Stimulated activated CD8-positive, alpha-beta memory T cell treated with anti-CD3 and anti-CD28 coated beads, Interleukin-7, amount 100 ng/mL, for 4 hours (primary cell): ENCODE measurements at places on chromosomes 6 and 20.

DNA sequence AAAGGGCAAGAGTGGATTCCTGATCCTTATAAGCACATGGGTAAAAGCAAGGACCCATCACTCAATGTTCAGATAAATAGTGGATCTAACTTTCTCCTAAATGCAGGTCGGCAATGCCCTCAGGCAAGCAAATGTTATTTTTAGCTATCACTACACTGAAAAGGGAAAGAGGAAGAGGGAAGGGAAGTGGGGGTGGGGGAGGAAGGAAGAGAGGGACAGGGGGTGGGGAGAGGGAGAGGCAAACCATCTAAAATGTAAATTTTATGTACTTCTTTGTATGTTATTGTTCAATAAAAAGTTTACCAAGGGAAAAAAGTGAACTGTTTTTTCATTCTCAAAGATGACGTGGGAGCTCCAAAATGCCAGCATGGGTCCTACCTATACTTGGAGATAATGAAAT is 44.2 kb downstream of the CHD6 start:
- DNase-seq: no peak

- DNase-seq: no peak
Observed at GRCh38 chr6:7883381-7883780, 27.2 kb downstream of the TXNDC5 start.

- no peak for DNase-seq
Observed at GRCh38 chr20:16216227-16216913, 356.9 kb downstream of the KIF16B start.

DNA sequence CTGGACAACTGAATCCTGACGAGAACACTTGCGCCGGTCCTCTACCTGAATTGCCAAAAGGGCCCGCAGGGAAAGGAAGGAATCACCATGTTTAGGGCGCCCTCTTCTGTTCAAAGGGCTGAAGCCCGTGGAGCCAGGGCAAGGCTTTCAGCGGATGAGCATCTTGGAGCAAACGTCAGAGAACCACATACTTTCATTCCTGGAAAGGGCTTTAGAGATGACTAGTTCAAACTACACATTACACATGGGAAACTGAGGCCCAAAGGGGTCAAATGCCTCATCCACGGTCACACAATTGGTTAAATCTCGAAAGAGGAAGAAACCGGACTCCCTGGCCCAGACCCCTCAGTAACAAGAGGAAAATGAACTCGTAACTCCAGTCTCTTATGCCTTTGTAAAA is 11.5 kb upstream of the ZNF133 start:
- DNase-seq: peak; percentile 16

GRCh38 chr6:40532349-40533000 is 54.7 kb downstream of the LRFN2 start:
- no peak for DNase-seq

DNA sequence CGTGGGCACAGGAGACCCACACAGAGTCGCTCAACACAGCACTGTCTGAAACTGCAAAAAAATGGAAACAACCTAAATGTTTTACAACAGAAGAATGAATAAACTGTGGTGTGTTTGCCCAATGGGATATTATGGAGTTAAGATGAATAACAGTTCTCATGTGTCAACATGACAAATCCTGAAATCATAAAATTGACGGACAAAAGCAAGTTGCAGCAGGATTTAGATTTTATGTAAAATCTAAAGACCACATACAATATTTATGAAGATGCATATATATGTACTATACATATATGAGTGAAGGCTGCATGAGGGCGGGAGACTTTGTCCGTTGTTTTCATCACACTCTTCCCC is 79.7 kb downstream of the GRM4 start:
- no peak for DNase-seq

- DNase-seq: no peak
Observed at GRCh38 chr6:117494283-117494682, 11.8 kb downstream of the DCBLD1 start.

- DNase-seq: no peak
Observed at GRCh38 chr6:99216959-99217358, 132.5 kb downstream of the FAXC start.

DNA sequence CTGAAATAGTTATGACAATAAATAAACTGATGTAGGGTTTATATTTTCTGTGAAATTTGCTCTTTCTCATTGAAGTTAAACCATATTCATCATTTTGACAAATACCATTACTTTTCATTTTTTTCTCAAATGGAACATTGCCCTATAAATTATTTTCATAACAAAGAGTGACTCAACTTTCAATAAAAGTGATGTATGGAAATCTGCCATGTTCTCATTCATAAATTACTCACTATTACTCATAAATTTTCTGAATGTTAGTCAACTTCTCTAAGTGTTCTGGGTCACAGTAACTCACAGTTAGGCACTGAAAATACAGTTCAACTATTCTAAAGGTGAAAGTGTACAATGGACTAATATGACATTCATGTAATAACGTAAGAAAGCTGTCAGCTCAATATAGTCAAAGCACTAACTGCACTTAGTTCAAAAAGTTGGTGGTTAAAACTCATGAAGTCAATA is 19.0 kb upstream of the STX11 start:
- DNase-seq: no peak

GRCh38 chr6:81864124-81864523 is 111.6 kb upstream of the TENT5A start:
- DNase-seq: no peak

GRCh38 chr6:15325540-15325955 is 79.7 kb downstream of the JARID2 start:
- no peak for DNase-seq

GRCh38 chr20:34965051-34965450 is 9.4 kb downstream of the MYH7B start:
- DNase-seq: no peak

GRCh38 chr6:218153-219018 is 73.9 kb upstream of the DUSP22 start:
- no peak for DNase-seq

- peak; percentile 87 for DNase-seq
Observed at GRCh38 chr6:31462964-31463870, 34.7 kb upstream of the MICB start.

DNA sequence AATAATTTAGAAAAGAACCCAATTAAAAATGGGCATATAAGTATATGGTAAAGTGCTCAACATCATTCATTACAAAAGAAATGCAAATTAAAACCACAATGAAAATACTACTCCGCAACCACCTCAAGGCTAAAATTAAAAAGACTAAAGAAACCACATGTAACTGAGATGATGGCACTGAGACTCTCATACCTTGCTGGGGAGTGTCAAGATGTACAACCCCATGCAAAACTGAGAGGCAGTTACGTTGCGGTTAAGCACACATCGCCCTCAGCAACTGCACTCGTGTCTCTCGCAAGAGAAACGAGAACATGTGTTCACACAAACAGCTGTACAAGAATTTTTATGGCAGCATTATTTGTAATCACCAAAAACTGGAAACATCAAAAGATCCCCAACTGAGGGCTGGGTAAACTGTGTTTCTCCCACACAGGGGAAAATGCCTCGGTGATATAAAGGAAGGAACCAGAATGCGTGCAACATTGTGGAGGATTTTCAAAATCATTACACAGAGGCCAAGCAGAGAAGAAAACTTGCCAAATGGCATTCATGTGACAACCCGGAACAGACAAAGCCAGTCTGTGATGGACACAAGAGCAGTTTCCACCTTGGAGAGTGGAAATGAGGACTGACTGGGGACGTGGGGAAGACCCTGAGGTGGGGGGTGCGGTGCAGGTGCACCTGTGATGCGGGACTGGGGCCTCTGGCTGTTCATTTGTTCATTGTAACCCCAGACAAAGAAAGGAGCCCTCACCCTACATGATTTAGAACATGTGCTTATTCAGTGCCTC is 144.9 kb downstream of the WDR27 start:
- DNase-seq: no peak

GRCh38 chr20:13231031-13231752 is 10.1 kb downstream of the ISM1 start:
- no peak for DNase-seq

DNA sequence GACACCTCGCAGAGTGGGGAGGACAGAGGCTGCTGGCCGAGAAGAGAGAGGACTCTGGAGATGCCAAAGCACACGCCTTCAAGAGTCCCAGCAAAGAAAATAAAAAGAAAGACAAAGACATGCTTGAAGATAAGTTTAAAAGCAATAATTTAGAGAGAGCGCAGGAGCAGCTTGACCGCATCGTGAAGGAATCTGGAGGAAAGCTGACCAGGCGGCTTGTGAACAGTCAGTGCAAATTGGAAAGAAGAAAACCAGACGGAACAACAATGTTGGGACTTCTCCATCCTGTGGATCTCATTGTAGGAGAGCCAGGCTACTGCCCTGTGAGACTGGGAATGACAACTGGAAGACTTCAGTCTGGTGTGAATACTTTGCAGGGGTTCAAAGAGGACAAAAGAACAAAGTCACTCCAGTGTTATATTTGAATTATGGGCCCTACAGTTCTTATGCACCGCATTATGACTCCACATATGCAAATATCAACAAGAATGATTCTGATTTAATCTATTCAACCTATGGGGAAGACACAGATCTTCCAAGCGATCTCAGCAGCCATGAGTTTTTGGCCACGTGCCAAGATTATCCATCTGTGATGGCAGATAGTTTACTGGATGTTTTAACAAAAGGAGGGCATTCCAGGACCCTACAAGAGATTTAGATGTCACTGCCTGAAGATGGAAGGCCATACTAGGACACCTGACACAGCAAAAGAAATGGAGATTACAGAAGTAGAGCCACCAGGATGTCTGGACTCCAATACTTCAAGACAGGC is 52.2 kb downstream of the REV3L start:
- no peak for DNase-seq

GRCh38 chr6:15594512-15595259 is 68.1 kb downstream of the DTNBP1 start:
- no peak for DNase-seq

DNA sequence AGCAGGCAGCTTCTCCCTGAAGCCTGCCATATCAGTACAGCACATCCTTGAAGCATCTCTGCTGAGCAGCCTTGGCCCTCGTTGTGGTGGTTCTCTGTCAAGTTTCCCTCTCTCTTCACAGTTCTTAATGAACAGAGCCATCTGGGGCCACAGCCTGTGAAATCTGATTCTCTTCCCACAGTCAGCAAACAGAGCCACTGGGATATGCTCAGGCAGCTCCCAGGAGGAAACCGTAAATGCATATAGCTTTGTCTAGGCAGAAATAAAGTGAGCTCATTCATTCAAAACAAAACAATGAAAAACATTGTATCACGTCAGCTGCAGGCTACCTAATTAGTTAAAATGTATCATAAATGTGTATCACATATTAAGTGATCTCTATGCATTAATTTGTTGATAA is 80.3 kb downstream of the TBC1D7 start:
- DNase-seq: no peak

DNA sequence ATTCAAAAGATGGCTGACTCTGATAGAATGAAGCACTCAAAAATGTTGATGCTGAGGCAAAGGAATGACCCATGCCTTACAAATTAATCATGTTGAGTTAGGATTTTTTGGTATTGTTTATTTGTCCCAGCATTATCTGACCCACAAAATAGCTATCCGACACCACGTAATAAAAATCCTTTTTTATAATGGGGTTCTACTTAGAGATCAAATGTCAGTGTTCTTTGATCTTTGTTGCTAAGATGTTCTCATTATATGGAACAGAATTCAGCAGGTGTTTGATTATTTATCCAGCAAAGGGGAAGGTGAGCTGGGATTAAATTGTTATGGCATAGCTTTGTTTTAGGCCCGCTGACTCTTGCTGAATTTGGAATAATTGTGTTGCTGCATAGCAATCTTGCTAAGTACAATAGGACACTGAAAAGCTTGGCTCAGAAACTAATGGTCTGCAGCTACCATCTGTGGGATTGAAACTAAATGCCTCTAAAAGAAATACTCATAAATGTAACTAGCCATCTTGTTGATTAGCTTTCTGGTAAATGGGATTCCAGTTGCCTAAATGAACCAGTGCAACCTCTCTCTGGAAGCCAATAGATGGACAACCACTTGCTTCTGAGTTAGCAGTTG is 180.2 kb upstream of the HDAC2 start:
- DNase-seq: no peak

DNA sequence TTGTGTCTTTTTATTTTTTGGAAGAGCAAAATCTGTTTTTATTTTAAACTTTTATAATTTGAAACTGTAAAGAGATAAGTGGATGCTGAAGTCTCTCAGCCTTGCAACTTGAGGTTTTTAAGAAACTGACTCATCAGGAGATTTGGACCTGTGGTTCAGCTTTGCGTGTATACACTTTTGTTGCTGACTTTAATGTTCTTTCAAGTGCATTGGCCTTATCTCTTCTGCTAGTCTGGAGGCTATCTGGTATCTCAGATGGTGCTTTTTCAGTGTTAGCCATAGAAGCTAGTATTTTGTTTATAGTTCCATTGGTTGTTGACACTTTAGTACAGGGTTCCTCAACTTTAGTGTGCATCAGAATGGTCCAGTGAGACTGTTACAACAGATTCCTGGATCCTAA is 504.0 kb upstream of the SPTLC3 start:
- no peak for DNase-seq

DNA sequence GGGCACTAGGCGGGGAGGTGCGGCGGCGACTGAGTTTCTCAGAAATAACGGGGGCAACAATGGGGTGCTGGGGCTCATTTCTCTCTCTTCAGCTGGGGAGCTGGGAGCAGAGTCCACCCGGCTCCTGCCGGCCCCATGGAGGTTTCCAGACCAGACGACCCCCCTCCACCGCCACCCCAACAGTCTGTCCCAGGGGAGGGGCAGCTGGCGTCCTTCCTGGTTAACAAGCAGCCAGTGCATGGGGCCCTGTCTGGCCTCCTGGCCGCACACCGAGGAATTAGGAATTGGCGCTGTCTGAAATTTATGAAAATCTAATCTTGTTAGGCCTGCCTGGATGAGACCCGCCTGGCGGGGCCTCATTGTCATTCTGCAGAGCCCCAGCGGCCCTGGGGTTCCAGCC is 42.4 kb downstream of the PMEPA1 start:
- no peak for DNase-seq

DNA sequence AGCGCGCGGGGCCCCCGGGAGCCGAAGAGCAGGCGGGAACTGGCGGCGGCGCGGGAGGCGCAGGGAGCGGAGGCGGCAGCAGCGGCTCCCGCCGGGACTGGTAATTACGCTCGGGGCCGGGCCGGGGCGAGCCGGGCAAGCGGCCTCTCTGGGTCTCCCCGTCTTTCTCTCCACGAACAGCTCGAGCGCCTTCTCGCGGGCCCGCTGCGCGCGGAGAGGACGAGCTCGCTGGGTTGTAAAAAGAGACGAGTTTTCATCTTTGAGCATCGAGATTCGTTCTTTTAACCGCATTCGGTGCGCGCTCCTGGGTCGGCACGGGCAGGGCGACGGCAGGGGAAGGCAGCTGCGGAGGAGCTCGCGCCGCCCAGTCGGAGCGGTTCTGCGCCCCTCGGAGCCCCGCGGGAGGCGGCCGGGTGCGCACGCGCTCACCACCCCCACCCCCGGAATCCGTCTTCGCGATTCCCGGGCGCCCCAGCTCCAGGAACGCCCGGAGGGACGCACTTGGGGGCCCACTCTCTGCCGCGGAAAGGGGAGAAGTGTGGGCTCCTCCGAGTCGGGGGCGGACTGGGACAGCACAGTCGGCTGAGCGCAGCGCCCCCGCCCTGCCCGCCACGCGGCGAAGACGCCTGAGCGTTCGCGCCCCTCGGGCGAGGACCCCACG is 38.0 kb downstream of the YTHDF1 start:
- DNase-seq: no peak
